ENCODE measurements at places on chromosomes 3 and 15.

DNA sequence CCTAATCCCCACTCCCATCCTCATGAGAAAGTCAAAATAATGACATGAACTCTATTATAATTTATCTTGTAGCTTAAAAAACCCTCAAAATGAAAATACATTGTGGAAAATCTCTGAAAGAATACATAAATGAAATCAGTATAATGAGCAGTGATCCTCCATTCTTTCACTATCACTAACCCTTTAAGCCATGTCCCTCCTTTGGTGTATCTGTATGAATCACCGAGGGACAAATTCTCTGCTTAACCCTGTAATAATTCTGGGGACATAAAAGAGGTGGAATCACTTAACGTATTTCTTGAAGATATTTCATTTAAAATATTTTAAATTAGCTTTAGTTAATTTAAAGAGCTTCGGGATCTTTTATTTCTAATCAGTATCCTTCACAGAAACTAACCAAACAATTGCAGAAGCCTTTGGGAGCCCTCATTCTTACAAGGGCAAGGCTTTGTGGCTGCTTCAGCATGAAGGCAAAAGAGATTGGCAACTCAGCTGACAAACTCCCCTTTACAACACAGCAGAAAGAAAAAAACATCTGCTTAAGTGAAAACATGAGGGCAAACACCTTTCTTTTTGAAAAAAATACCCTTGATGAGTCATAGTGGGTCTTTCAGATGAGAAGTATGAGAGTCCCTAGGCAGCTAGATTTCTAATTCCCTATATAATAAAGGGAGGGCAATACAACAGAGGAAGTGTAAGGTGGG, 44.0 kb upstream of the ALCAM start:
- no peaks in the 10 kb centered on the region for H3K4me1 ChIP-seq
- no peaks in the 10 kb centered on the region for H3K27me3 ChIP-seq
- H3K4me3 ChIP-seq, result no peak overlapping the region
- H3K27ac ChIP-seq, result no peak overlapping the region

DNA sequence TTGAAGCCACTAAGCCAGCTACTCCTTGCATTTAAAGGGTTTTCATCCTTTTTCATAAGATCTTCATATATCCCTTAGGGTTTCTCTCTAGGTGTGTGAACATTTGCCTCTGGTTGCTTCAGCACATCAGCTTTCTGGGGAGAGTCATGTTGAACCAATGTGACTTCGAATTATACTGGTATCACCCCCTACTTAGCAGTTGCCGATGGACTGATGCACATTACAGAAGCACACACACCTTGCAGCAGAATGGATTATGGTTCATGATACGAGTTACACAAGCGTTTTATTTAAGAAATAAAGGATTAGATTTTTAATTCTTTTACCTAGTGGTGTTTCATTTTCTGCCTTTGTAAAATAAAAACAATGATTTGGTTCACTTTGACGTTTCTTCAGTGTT, 39.6 kb downstream of the FBXO22 start:
- H3K36me3 ChIP-seq, result peaks cover 2% of the 10 kb centered on the region
- H3K4me3 ChIP-seq, result no peak overlapping the region
- no peak overlapping the region for H3K27ac ChIP-seq
- DNase-seq, result no peak
- no peaks in the 10 kb centered on the region for H3K4me1 ChIP-seq

- H3K4me1 ChIP-seq, result no peaks in the 10 kb centered on the region
- no peak for DNase-seq
- H3K27ac ChIP-seq, result no peak overlapping the region
- no peaks in the 10 kb centered on the region for H3K27me3 ChIP-seq
Measured at GRCh38 chr3:77800893-77801292, 761.0 kb downstream of the ROBO2 start.

GRCh38 chr15:51782357-51782896, 31.0 kb downstream of the TMOD2 start:
- DNase-seq, result no peak
- H3K4me1 ChIP-seq, result no peaks in the 10 kb centered on the region
- H3K27ac ChIP-seq, result no peak overlapping the region

- DNase-seq, result no peak
- peaks cover 21% of the 10 kb centered on the region for H3K36me3 ChIP-seq
- H3K27me3 ChIP-seq, result no peaks in the 10 kb centered on the region
- H3K27ac ChIP-seq, result peak overlapping the region; percentile 99
- peak overlapping the region; percentile 94 for H3K4me3 ChIP-seq
- peaks cover 56% of the 10 kb centered on the region for H3K4me1 ChIP-seq
Measured at GRCh38 chr3:183554377-183554776, 1.1 kb downstream of the KLHL6 start.

DNA sequence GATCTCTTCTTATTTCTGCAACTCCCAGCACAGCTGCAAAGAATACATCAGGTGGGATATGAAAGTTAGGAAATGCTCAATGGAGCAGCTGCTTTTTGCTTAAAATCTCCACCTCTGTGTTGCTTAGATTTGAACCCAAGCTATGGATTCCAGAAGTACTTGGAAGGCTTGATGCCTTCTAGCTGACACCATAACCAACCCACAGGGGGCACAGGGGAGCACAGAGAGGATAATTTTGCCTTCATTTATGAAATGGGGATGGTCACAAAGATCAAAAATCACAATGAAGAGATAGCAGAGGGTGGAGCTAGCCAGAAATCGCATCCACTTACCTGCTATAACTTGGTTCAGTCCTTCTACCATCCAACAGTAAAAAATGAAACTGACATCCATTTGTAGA, 75.7 kb downstream of the DUT start:
- H3K4me3 ChIP-seq, result no peak overlapping the region
- DNase-seq, result no peak

DNA sequence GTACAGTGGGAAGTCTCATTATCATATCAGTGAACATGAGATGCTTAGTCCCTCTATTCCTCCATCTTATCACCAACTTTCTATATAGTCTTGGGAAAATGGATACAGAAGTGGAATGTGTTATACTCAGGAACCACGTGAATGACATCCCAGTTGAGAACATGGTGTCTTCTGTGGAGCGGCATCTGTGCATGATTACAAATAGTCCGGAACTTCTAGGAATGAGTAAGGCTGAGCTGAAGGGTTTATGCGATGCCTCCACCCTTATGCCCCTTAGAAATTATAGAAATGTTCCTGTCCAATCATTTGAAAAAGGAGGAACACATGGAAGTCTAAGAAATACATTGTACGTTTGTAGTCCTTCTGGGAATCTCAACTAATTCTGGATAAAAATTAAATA, 64.8 kb upstream of the TMEM108 start:
- no peak for DNase-seq
- H3K27ac ChIP-seq, result no peak overlapping the region
- no peak overlapping the region for H3K4me3 ChIP-seq

DNA sequence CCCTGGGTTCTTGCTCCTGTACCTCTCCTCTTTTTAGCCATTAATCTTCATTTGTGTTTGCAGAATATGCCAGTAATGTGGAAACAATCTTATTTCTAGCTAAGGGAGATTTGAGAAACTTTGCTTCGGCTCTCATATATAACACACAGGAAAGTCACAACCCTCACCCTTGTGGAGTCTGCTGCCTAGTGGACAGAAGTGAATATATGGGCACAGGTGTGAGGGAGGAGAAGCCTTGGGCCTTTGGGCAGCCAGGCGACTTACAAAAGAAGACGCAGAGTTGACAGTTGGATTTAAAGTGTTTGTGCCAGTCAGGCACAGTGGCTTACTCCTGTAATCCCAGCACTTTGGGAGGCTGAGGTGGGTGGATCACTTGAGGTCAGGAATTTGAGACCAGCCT, 181.8 kb upstream of the TBL1XR1 start:
- no peak for DNase-seq
- H3K4me3 ChIP-seq, result no peak overlapping the region
- H3K27ac ChIP-seq, result no peak overlapping the region
- H3K27me3 ChIP-seq, result no peaks in the 10 kb centered on the region

- H3K4me3 ChIP-seq, result no peak overlapping the region
- no peaks in the 10 kb centered on the region for H3K36me3 ChIP-seq
- peaks cover 29% of the 10 kb centered on the region for H3K27me3 ChIP-seq
- no peaks in the 10 kb centered on the region for H3K4me1 ChIP-seq
Measured at GRCh38 chr3:193832833-193833413, 239.9 kb downstream of the OPA1 start.

DNA sequence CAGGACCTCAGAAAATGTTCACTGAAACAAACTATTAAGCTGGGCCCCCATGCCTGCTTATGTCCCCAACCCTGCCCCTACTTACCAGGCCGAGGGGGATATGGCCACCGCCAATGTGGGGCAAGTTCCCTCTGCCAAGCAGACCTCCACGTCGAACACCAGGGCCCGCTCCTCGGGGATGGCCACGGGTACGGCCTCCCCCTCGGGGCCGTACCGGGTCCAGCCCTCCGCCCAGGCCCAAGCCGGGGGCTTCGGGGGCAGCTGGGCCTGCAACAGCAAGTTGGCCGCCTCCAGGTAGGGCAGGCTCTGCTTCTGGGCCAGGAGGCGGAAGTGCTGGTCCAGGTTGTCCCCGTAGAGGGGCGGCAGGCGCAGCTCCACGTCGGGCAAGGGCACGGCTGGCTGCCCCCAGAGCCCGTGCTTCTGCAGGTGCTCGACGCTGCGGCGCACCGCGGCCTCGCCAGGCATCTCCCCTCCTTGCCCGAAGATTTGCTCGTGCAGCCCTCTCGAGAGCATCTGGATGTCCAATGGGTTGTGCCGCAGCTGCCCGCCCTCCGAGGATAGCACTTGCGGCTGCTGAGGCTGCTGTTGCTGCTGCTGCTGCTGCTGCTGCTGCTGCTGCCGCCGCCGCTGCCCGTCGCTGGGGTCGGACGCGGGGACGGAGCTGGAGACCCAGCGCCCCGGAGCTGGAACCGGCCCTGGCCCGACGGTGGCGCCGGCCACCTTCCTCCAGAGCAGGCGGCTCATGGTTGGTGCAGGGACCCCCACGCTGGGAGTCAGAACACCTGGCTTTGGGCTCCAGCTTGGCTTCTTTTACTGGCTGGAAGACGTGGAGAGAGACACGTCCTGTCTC, 1.4 kb downstream of the POLG start:
- H3K36me3 ChIP-seq, result peaks cover 58% of the 10 kb centered on the region
- H3K4me1 ChIP-seq, result peaks cover 54% of the 10 kb centered on the region
- DNase-seq, result no peak

GRCh38 chr3:60225848-60226247, 1025.4 kb downstream of the FHIT start:
- no peaks in the 10 kb centered on the region for H3K36me3 ChIP-seq
- DNase-seq, result no peak
- no peaks in the 10 kb centered on the region for H3K4me1 ChIP-seq
- H3K4me3 ChIP-seq, result no peak overlapping the region
- peaks cover 8% of the 10 kb centered on the region for H3K27me3 ChIP-seq

DNA sequence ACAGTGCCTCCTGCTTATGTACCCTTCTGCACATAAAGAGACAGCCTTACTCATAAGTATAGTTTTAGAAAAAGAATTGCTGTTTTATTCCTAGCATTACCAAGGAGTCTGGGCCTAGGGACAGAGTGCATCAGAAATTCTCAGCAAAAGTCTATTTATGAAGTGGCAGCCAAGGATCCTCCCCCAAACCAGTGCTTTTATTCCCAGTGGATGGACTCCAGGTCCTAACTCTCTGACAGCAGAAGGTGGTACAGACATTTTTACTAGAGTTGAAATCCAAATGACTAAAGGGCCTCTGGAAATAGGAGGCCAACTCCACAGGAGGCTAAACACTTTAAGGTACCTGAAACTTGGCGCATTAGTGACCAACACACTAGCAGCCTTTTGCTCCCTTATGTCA, 407.2 kb upstream of the TPRG1 start:
- H3K4me3 ChIP-seq, result no peak overlapping the region
- peaks cover 6% of the 10 kb centered on the region for H3K36me3 ChIP-seq
- no peaks in the 10 kb centered on the region for H3K4me1 ChIP-seq
- H3K27ac ChIP-seq, result no peak overlapping the region
- H3K27me3 ChIP-seq, result no peaks in the 10 kb centered on the region
- DNase-seq, result no peak

DNA sequence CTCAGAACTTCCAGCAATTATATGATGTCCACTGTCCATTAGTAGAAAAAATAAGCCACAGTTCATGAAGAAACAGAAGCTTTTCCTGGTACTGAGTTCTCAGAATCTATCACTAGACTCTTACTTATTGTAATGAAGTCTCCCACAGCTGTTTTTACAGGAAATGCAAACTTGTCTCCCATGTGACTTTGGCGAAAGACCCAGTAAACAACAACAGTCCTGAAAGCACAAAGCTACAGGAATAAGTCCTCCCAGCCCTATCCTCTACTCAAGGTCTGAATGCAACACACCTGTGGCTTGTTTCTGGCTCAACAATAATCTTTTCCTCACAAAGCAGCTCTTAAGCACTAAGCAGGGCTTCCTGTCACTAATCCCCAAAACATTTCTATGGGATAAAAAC, 55.9 kb downstream of the EOMES start:
- H3K27me3 ChIP-seq, result no peaks in the 10 kb centered on the region
- H3K27ac ChIP-seq, result peak overlapping the region; percentile 68
- peaks cover 9% of the 10 kb centered on the region for H3K4me1 ChIP-seq

GRCh38 chr3:3110299-3110630, at the start of gene IL5RA:
Gene IL5RA, minus strand, starts transcription at chr3:3110374. Its CDS starts 5,390 bp downstream, at chr3:3104984.
- H3K36me3 ChIP-seq, result peaks cover 9% of the 10 kb centered on the region
- peak within 1 kb of the TSS; percentile 61 for H3K4me3 ChIP-seq
- peaks cover 20% of the 10 kb centered on the region for H3K4me1 ChIP-seq
- DNase-seq, result peak; percentile 35

- H3K4me3 ChIP-seq, result no peak overlapping the region
- no peaks in the 10 kb centered on the region for H3K4me1 ChIP-seq
- DNase-seq, result no peak
- no peak overlapping the region for H3K27ac ChIP-seq
- no peaks in the 10 kb centered on the region for H3K27me3 ChIP-seq
Measured at GRCh38 chr3:79973482-79973881, 205.7 kb upstream of the ROBO1 start.

DNA sequence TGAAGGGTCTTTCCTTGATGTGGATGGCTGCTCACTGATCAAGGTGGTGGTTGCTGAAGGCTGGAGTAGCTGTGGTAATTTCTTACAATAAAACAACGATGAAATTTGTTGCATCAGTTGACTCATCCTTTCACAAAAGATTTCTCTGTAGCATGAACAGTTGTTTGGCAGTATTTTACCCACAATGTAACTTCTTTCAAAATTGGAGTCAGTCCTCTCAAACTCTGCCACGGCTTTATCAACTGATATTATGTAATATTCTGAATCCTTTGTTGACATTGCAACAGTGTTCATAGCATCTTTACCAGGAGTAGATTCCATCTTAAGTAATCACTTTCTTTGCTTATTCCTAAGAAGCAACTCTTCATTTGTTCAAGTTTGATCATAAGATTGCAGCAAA, 252.6 kb downstream of the UBE2E2 start:
- H3K27me3 ChIP-seq, result no peaks in the 10 kb centered on the region
- no peak for DNase-seq
- no peaks in the 10 kb centered on the region for H3K36me3 ChIP-seq
- H3K4me3 ChIP-seq, result no peak overlapping the region

- no peak overlapping the region for H3K27ac ChIP-seq
- H3K36me3 ChIP-seq, result no peaks in the 10 kb centered on the region
- peaks cover 10% of the 10 kb centered on the region for H3K27me3 ChIP-seq
- H3K4me3 ChIP-seq, result no peak overlapping the region
- H3K4me1 ChIP-seq, result no peaks in the 10 kb centered on the region
Measured at GRCh38 chr15:75966073-75966472, 46.2 kb downstream of the NRG4 start.
